GM20000 (cell line): ENCODE measurements at places on chromosomes 4 and X.

DNA sequence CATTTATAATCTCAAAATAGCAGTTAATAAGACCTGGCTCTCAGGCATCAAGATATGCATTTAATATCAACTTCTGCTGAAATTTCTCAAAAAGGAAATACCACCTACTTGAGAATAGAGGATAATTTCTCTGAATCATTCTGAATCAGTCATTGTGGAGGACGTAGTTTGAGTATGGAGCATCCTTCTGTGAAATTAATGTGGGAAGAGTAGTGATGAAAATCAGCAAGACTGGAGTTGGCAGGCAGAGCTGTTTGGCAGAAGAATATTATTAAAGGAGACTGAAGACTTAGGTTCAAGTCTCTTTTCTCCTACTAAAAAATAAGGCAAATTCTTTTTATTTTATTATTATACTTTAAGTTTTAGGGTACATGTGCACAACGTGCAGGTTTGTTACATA is 325.6 kb upstream of the ATOH1 start:
- DNase-seq: no peak

- DNase-seq: no peak
These were observed 100.5 kb downstream of the AREG start for GRCh38 chr4:74545448-74545847.

GRCh38 chr4:151530783-151531182 is 121.8 kb downstream of the FHIP1A start:
- DNase-seq: no peak

- no peak for DNase-seq
These were observed 88.7 kb downstream of the PRSS12 start for GRCh38 chr4:118264096-118264495.
